ENCODE measurements at places on chromosomes 16 and 17.

- DNase-seq, result peak; percentile 26
Observed at GRCh38 chr17:43832976-43833829, at the start of gene MPP3. Gene MPP3 (minus strand): TSS chr17:43833146. CDS start chr17:43831906, 1,240 bp downstream.

DNA sequence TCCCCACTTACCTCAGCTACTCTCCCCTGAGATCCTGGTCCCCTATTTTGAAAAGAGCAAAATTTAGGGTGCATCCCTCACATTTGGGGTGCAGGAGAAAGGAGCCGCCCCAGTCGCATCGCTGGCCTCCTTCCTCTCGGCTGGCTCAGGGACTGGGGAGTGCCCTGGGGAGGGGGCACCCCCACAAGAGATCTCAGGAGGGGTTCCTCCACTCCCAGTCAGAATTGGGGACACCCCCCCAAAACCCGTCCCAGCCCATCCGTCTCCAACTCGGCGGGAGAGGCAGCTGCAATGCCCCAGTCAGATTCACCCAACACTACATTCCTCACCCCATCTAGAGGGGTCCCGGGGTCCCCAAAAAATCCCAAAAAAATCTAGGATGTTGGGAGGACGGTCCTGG lies 3.5 kb upstream of the BCL6B start:
- DNase-seq, result no peak

DNA sequence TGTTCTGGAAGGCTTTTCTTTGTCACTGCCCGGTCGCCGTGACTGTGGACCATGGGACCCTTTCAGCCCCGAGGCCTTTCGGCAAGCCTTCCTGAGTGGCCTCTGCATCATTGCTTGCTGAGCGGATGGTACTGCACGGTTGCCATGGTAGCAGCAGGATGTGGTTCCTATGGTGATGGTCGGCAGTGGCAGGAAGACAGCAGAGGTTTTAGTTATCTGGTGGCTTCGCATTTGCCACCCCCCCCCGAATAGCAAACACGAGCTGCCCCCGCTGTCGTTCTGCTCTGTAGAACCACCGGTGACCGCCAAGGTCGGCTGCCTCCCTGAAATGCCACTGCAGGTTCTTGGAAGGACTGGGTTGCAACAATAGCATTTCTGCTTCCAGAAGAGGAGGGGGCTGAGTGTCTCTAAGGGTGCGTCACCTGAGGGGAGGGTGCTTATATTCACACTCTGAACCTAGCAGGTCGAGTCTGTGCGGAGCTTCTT lies 76.6 kb downstream of the CMIP start:
- DNase-seq, result peak; percentile 89

GRCh38 chr16:23409522-23409921 lies 43.5 kb downstream of the COG7 start:
- no peak for DNase-seq

DNA sequence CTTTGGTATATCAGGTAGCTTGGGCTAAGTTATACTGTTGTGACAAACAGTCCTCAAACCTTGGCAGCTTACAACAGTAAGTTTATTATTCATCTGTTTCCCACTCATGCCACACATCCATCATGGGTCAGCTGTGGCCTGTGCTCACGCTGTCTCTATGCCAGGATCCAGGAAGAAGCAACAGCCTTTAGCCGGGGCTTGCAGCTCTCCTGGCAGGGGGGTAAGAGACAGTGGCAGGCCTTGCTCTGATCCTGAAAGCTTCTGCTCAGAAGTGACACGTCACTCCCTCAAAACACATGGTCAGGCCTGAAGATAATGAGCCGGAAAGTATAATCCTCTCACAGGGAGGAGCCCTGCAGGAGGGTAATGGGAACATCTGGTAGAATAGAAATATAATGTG lies 377.6 kb downstream of the CPPED1 start:
- DNase-seq, result no peak

DNA sequence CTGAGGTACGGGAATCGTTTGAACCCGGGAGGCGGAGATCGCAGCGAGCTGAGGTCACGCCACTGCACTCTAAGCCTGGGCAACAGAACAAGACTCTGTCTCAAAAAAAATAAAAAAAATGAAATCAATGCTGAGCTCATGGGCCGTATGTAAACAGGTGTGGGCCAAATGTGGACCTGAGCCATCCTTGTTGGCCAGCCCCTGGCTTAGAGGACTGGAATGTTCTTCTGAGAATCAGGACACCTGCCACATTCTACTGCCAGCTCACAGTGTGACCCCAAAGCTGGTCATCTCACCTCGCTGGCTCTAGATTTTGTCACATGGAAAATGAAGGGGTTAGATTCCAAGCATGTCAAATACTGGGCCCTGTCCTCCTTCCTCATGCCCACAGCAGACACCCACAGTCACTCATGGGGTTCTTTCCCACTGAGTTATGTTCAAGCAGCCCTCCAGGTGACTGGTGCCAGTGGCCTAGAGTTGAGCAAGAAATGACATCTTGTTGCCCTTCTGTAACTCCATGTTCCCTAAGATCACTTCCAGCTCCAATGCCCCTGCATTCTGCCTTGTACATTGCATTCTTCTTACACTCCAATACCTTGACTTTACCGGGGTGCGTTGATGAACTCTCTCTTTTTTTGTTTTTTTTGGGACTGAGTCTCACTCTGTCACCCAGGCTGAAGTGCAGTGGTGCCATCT lies 110.6 kb downstream of the ABCC1 start:
- DNase-seq, result no peak

GRCh38 chr16:48632137-48632774 lies 22.3 kb upstream of the N4BP1 start:
- no peak for DNase-seq

- no peak for DNase-seq
Observed at GRCh38 chr17:82231562-82232321, 2.9 kb downstream of the SLC16A3 start.

GRCh38 chr17:55383771-55384642 lies 37.6 kb downstream of the MMD start:
- DNase-seq, result no peak

DNA sequence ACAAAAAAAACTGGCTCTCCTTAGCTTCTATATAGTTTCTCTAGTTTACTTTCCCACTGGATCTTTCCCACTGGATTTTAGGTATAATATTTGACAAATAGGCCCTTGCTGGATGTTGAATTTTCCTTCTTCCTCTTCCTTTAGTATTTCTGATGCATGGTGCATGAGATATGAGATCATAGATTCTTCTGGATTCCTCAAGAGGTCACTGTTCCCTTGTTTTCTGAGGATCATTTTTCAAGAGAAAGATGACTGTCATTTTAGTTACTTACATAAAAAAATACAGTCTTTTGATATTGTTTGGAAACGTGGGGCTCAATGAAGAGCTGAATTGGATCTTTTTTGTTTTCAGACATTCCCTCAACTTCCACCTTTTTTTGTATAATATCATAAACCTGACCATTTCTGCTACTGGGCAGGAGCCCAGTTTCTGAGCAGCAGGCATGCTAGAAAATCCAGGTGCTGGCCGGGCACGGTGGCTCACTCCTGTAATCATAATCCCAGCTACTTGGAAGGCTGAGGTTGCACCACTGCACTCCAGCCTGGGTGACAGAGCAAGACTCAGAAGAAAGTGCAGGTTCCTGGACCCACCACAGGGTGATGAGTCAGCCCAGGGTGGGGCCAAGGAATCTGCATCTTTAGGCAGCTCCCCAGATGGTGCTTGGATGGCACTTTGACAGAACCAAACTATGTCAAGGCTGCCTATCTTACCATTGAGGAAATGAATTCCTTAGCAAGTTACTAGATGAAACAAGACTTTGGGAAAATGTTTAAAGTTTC lies 70.3 kb downstream of the SDR42E1 start:
- DNase-seq, result no peak

DNA sequence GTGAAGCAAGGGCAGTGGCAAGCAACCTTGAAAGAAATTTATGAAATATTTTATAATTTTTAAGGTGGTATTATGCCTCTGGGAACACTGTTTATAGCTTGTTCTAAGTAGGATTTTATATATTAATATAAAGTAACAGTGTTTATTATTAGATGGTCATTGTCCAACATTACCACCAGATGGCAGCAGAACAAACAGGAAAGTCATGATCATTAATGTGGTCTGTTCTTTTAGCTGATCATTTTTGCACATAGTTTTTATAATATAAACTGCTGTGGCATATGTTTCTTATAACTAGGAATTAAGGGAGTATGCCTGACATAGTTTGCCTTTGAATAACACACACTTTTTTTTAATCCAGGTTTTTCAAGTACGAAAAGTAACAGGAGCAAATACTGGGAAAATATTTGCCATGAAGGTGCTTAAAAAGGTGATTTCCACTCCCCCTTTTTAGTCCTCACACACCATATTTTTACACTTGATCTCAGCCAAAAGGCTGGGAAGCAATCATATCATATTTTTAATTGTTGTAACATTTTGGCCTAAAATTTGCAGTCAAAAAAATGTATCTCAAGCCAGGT lies 21.4 kb downstream of the RPS6KB1 start:
- peak; percentile 22 for DNase-seq

DNA sequence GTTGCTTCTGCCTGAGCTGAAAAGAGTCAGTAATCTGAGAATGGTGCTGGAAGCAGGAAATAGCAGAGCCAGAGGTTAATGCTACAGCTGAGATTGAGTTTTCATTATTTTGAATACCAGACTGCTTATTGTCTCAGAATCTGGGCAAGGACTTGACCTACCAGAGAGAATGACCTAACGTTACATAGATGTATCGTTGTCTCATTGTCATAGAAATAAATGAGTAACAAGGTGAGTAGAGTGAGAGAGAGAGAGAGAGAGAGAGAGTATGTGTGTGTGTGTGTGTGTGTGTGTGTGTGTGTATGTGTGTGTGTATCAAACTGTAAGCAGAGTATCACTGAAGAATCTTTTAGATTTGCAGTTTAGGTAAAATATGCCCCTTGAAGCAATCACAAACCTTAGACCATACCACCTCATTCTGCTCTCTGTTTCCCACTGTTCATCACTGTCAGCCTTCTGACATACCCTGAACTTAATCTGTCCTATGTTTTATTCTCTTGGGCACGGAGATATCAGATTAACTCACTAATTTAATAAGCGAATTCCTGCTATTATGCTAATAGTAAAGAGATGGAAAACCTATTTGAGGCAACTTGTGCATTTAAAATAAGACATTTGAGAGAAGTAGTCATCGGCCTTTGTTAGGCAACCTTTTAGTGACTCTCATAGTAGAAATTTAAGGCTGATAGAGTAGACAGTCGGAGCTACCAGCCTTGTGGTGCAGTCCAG lies 87.8 kb downstream of the CYB561 start:
- DNase-seq, result no peak

- DNase-seq, result peak; percentile 96
Observed at GRCh38 chr17:39754161-39754957, 16.6 kb downstream of the GRB7 start.

GRCh38 chr17:80091376-80091775 lies 10.0 kb upstream of the GAA start:
- no peak for DNase-seq

DNA sequence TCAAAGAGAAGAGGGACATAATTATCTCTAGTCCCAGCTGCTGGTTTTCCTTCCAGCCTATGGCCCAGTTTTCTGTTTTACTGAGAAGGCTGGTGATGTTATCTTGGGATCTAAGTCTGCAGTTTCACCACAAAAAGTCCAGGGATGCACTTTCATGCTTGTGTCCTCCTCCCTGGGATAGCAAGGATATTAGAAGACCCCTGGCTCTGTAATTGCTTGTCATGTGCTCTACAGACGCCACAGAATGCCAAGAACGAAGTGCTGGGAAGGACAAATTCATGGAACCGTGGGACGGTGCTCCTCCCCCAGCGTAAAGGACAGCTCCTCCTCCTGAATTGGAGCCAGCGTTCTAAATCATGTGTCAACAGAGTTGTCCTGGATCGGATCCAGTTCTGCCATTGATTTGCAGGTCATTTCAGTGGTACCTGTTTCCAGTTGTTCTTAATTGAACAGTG lies 8.6 kb downstream of the MAPT start:
- no peak for DNase-seq

DNA sequence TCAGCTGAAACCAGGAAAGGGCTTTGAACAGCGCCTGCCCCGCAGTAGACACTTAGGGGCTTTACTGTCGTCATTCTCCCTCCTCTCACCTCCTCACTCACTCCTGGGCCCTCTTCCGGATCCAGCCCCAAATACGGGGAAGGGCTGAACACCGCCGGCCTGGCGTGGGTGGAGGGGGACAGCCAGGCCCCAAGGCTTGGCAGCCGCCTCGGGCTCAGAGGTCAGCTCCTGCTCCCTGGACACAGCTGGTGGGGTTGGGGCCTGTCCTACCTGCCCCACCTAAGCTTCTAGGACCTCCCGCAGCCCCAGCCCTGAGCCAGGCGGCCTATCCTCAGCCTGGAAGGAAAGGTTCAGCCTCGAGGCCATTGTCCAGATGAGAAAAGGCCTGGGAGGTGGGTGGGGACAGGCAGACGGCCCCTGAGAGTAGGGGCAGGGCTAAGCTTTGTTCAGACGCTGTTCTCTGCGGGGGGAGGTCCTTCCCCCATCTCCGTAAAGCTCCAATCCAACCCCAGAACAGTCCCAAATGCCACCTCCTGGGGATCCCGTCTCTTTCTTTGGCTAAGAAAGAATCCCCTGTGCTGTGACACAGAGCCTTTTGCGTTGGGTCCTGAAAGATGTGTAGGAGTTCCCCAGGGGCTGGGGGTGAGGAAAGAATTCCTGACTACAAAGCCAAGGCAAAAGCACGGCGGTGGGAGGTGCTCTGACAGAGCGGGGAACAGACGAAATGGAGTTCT lies 881 bp upstream of the LLGL1 start:
- no peak for DNase-seq

DNA sequence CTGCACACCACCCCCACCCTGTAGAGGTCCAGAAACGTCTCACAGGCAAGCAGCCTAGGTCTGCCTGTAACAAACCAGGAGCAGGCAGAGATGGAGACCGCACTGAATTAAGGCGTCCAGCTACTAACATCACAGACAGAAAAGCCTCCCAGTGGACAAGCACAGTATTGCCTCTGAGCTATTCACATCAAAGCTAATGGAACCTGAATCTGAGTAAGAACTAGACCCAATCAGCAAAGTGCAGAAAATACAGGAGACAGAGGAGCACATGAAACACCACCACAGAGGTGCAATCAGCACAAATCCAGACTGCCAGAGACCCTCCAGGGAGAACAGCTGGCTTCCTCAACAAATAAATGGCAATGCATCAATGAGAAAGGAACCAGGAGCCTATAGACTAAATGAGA lies 22.2 kb upstream of the PEMT start:
- peak; percentile 28 for DNase-seq

DNA sequence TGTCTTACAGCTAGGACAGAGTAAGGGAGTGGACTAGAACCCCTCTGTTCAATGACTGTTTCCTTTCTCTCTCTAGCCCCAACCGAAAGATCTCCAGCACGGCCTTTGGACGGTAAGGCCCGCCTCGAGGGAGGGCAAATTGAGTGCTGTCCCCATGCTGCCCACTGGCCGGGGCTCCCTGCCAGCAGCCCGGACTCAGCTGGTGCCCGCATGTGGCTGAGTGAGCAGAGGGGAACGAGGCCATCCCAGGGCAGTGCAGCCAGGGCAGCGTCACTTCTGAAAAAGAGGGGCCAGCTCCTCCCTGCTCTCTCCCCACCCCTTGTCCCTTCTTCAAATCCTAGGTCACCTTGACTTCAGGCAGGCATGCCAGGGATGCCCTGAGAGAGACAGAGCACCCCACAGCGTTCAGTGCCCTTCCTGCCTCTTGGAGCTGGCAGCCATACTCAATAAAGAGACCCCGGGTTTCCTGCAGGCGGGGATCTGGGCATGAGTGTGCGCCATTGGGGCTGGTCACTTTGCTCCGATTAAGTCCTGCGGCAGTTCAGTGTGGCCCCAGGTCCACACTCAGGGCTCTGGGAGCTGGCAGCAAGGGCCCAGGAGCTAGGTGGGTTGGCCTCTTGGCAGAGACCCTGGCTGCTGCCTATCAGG lies 130.9 kb downstream of the RAB11FIP4 start:
- no peak for DNase-seq
